ENCODE measurements at places on chromosomes 11 and 22.

- H3K4me3 ChIP-seq, result no peak overlapping the region
- no peak for DNase-seq
- H3K4me1 ChIP-seq, result no peaks in the 10 kb centered on the region
- peaks cover 2% of the 10 kb centered on the region for H3K27me3 ChIP-seq
- no peak overlapping the region for H3K27ac ChIP-seq
These were observed 61.9 kb downstream of the TSPAN18 start for GRCh38 chr11:44788536-44789261.

DNA sequence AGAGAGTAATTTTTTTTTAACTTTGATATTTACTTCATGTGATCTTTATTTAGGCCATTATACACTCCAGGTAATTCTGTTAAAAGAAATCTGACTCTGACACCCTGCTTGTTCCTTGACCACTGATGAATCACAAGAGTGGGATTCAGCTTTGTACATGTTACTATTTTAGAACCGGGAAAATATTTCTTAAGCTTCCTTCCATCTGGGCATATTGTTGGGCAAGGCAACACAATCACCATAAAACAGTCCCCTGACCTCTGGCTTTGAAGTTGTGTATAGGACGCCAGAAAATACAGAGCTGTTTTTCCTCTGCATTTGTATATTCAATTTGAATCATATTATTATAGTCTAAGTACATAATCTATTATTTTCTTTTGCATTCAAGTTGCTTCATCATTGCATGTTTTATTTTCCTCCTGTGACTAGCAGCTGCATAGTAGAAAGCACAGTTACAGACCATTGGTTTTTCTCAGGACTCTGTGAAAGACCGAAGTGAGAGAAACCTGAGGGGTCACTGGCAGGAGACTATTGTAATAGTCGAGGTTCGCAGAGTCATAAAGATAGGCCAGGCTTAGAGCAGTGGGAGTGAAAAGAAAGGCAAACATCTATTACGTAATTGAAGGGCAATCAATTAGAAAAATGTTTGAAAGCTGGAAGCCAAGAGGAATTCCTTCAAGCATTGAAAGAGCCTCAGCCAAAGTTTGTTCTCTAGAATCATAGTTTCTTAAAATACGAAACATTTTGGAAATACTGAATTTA, 51.8 kb upstream of the SLC36A4 start:
- DNase-seq, result no peak
- H3K27me3 ChIP-seq, result peaks cover 11% of the 10 kb centered on the region
- no peak overlapping the region for H3K4me3 ChIP-seq
- H3K27ac ChIP-seq, result no peak overlapping the region

- peaks cover 12% of the 10 kb centered on the region for H3K27me3 ChIP-seq
- H3K36me3 ChIP-seq, result no peaks in the 10 kb centered on the region
- no peak overlapping the region for H3K27ac ChIP-seq
- DNase-seq, result no peak
- peaks cover 16% of the 10 kb centered on the region for H3K4me1 ChIP-seq
- peak overlapping the region; percentile 23 for H3K4me3 ChIP-seq
These were observed 2.7 kb upstream of the ZNF74 start for GRCh38 chr22:20391222-20391621.

GRCh38 chr22:43526117-43526655, 114.4 kb downstream of the MPPED1 start:
- no peaks in the 10 kb centered on the region for H3K4me1 ChIP-seq
- H3K27me3 ChIP-seq, result no peaks in the 10 kb centered on the region
- no peak overlapping the region for H3K4me3 ChIP-seq

- no peak overlapping the region for H3K4me3 ChIP-seq
- no peak overlapping the region for H3K27ac ChIP-seq
- DNase-seq, result no peak
- H3K36me3 ChIP-seq, result no peaks in the 10 kb centered on the region
These were observed 131.2 kb downstream of the BUD13 start for GRCh38 chr11:116641561-116642045.

DNA sequence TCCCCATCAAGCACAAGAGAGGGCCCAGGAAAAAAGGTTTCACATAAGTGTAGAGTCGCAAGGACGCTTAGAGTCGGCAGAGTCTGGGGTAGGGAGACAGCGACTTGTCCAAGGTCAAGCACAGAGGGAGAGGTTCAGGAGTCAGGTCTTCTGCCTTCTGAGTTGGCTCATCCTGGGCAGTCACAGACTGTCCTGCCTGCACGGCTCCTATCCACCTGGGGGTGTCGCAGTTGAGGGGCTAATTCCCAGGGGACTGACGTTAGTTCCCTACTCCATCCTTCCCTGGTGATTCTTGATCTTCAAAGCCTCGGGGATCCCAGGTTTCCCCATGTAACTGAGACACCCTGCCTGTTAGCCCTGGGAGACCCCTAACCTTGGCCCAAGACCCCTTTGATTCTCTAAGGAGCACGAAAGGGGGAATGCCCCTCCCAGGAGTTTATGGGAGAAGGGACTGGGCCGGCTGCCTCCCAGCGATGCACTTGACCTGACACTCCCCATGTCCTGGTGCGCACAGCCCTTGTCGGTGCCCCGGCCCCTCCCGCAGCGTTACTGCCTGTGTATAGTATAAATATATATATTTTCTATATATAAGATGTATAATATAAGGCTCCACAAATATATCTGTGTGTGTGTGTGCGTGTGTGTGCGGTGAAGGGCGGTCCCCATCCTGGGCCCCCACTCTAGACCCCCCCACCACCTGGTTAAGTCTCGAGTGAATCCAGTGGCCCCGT, 14.7 kb upstream of the TAB1 start:
- no peaks in the 10 kb centered on the region for H3K27me3 ChIP-seq
- H3K27ac ChIP-seq, result no peak overlapping the region
- H3K36me3 ChIP-seq, result peaks cover 1% of the 10 kb centered on the region
- no peak overlapping the region for H3K4me3 ChIP-seq
- no peak for DNase-seq
- peaks cover 5% of the 10 kb centered on the region for H3K4me1 ChIP-seq

GRCh38 chr11:67283481-67283963, 5.6 kb upstream of the ANKRD13D start:
- H3K4me1 ChIP-seq, result peaks cover 44% of the 10 kb centered on the region
- no peaks in the 10 kb centered on the region for H3K27me3 ChIP-seq
- peaks cover 35% of the 10 kb centered on the region for H3K36me3 ChIP-seq

DNA sequence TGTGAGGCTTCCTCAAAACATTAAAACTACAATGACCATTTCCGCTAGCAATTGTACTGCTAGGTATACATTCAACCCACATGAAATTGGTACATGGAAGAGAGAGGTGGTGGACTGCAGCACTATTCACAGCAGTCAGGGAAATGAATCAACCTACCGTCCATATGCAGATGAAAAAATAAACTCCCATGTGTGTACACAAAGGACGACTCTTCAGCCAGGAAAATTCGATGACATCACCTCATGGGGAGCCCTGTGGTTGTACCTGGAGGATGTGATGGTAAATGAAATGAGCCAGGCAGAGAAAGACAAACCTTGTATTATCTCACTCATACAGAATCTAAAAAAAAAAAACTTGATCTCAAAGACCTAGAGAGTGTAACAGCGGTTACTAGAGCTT, 23.3 kb downstream of the RFPL3 start:
- peaks cover 3% of the 10 kb centered on the region for H3K36me3 ChIP-seq
- no peak overlapping the region for H3K27ac ChIP-seq
- H3K27me3 ChIP-seq, result no peaks in the 10 kb centered on the region
- no peaks in the 10 kb centered on the region for H3K4me1 ChIP-seq

- no peak overlapping the region for H3K4me3 ChIP-seq
- H3K36me3 ChIP-seq, result no peaks in the 10 kb centered on the region
- H3K27me3 ChIP-seq, result peaks cover 3% of the 10 kb centered on the region
- no peaks in the 10 kb centered on the region for H3K4me1 ChIP-seq
- no peak for DNase-seq
- no peak overlapping the region for H3K27ac ChIP-seq
These were observed 107.5 kb downstream of the PKNOX2 start for GRCh38 chr11:125272092-125272491.

- DNase-seq, result no peak
- no peaks in the 10 kb centered on the region for H3K27me3 ChIP-seq
- H3K36me3 ChIP-seq, result peaks cover 9% of the 10 kb centered on the region
- H3K4me1 ChIP-seq, result peaks cover 19% of the 10 kb centered on the region
- H3K27ac ChIP-seq, result no peak overlapping the region
These were observed 187.8 kb downstream of the DDX10 start for GRCh38 chr11:108852701-108853100.

DNA sequence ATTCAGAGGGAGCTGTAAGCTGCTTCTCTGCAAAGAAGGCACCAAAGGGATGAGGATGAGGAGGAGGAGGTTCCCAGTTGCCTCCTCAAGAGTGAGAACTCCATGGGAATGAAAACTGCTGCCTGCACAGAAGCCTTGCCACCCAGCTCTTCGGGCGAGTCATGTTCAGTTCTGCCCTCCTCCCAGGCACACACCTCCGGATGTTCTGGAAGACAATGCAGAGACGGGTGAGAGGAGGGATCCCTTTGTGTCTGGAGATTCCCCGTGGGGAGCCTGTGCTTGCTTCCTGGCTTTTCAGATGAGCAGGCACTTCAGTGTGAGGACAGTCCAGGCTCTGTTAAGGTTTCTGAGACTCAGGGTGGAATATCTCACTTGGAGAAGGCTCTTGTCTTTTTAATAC, 295.6 kb downstream of the DDX10 start:
- H3K27ac ChIP-seq, result no peak overlapping the region
- no peak overlapping the region for H3K4me3 ChIP-seq
- no peak for DNase-seq
- no peaks in the 10 kb centered on the region for H3K36me3 ChIP-seq
- H3K27me3 ChIP-seq, result no peaks in the 10 kb centered on the region
- H3K4me1 ChIP-seq, result peaks cover 16% of the 10 kb centered on the region

- no peaks in the 10 kb centered on the region for H3K36me3 ChIP-seq
- H3K27me3 ChIP-seq, result peaks cover 21% of the 10 kb centered on the region
- no peak overlapping the region for H3K4me3 ChIP-seq
These were observed 52.4 kb downstream of the CHRDL2 start for GRCh38 chr11:74678591-74679512.
